ENCODE measurements at places on chromosomes 5 and 9.

DNA sequence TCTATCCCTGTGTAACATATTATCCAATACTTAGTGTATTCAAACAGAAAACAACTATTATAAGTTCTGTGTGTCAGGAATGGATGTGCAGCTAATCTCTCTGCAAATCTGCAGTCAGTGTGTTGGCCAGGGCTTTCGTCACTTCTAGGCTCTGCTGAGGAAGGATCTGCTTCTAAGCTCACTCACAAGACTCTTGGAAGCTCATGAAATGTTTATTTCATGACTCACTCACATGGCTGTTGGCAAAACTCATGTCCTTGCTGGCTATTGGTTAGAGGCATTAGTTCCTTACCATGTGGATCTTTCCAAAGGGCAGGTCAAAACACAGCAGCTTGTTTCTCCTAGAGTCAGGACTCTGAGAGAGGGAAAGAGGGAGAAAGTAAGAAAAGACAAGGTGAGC lies 367.4 kb upstream of the SMARCA2 start:
- DNase-seq = no peak

DNA sequence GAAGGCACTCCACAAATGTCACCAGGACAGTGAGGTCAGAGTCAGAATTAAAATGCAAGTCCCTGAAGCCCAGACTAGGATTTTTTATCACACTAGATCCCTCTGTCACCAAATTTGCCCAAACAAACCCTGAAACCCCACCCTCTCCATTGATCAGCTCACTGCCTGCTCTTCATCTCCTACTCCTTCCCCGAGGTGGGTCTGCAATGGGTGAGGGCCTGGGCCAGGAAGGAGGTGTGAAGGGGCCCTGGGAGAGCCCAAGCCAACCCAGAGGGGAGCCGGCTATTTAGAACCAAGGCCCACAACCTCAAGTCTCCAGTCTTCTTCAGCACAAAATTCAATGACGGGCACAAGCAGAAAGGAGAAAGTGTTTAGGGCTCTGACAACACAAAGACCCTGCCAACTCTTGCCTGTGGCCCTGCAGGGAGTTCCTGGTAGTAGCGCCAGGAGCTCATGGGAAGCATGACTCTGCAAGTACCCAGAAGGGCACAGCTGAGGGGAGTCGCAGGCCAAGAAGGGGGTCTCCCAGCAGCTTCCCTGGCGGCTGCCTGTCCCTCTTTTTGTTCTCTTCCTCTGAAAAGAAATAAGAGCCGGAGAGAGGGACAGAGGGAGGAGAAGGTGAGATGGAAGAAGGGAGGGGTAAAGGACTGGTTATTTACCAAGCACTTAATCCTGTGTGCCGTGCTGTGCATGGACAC lies 5.5 kb downstream of the FOXI1 start:
- DNase-seq = no peak

GRCh38 chr9:129281506-129282145 lies 103.6 kb upstream of the IER5L start:
- no peak for DNase-seq

GRCh38 chr9:89522261-89522958 lies 24.5 kb upstream of the SEMA4D start:
- no peak for DNase-seq

- DNase-seq = no peak
Observed at GRCh38 chr5:121053055-121053985, 589.2 kb downstream of the PRR16 start.

- DNase-seq = no peak
Observed at GRCh38 chr9:2291980-2292704, 277.0 kb downstream of the SMARCA2 start.

- DNase-seq = no peak
Observed at GRCh38 chr5:103532086-103532734, 30.4 kb downstream of the NUDT12 start.

DNA sequence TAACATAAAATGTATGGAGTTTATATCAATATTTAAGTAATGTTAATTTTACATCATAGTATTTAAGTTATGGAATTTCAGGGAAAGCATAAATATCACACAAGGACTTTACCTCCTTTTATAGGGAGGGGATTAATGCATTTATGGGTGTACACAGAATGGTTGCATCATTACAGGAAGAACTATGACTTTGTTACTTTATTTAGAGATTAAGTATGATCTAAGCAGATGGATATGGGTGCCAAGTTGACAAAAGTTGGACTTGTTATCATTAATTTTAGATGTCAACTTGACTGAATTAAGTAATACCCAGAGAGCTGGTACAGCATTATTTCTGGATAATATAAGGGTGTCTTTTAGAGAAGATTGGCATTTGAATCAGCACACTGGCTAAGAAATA lies 160.5 kb upstream of the CDH10 start:
- no peak for DNase-seq

GRCh38 chr9:136241542-136241941 lies 4.1 kb downstream of the QSOX2 start:
- DNase-seq = no peak

DNA sequence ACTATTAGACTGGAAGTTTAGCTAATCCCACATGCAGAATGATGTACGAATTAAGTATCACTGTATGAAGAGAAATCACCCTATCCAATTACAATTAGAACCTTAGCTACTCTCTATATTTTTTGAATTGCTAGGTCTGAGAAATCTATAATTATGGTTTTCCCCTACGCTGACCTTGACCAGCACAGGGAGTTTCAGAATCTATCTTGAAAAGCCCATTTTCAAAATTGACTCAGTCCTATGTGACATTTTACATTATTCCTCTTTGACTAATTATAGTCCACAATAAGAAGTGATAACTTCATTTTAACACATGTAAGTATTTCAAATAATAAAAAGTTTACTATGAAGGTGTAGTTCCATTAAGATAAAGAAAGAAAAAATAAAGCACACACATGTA lies 21.5 kb downstream of the NUDT12 start:
- no peak for DNase-seq

- peak; percentile 69 for DNase-seq
Observed at GRCh38 chr5:103450333-103451061, 112.1 kb downstream of the NUDT12 start.

DNA sequence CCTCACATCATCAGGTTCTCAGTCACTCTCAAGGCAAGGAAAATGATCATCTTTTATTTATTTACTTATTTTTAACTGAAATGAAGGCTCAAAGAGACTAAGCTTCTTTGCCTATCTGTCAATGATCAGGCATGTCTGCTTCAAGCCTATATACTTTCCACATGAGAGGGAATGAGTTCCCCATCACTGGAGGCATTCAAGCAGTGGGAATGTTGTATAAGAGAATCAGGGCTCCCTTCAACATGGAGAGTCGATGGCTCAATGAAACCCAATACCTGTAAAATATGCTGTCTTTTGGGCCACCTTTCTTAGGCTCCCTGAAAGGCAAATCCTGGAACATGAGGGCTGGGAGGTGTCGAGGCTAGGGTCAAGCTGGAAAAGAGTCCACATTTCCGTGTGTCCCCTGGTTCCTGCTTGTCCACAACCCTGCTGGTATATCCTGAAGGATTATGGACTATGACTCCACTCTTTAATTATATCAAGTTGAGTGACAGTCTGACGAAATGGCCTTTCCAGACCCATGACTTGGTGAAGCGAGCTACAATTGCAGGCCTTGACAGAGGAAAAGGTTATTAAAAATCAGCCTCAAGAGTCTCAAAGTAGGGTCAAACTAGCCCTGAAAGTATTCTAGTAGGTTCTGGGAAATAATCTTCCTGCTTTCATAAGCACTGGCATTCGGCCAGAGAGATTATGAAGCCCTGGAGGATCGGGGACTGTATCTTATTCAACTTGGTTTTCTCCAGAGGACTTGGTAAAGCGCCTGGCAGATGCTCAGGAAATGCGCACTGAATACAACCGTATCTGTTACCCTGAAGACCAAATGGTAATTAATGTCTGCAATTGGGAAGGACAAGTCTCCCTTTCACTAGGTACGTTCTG lies 145.9 kb upstream of the TBC1D2 start:
- DNase-seq = no peak

- DNase-seq = no peak
Observed at GRCh38 chr9:72635197-72635596, 113.8 kb downstream of the TMC1 start.

GRCh38 chr5:54013556-54014194 lies 296.7 kb downstream of the ARL15 start:
- peak; percentile 61 for DNase-seq

All from AG09309 (cell line).